ENCODE measurements at places on chromosomes 2 and 18.

DNA sequence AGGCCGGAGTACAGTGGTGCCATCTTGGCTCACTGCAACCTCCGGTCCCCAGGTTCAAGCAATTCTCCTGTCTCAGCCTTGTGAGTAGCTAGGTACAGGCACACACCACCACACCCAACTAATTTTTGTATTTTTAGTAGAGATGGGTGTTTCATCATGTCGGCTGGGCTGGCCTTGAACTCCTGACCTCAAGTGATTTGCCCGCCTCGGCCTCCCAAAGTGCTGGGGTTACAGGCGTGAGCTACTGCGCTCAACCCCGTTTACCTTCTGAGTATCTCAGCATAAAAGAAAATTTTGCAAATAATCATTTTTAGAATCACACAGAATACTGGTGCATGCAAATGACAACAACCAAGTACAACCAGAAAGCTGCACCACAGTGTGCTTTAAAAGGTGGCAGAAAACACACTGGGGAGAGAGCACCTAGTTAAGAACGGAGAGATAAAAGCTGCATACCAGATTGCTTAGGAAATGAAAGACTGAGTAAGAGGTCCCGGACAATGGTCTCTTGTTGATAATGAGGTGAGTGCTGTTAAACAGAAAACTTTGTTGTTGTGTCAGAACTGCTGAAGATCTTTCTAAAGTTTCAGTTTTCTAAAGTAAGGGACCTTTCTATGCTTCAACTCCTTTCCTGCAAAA lies 189.6 kb downstream of the ACTR3 start:
- H3K27ac ChIP-seq = no peak overlapping the region
- H3K4me3 ChIP-seq = no peak overlapping the region
- H3K36me3 ChIP-seq = no peaks in the 10 kb centered on the region

- H3K27ac ChIP-seq = no peak overlapping the region
- peaks cover 9% of the 10 kb centered on the region for H3K36me3 ChIP-seq
- DNase-seq = peak; percentile 30
- H3K4me3 ChIP-seq = no peak overlapping the region
Measured at GRCh38 chr18:21997207-21998143, 171.9 kb upstream of the GATA6 start.

GRCh38 chr2:174614261-174614660 lies 16.7 kb upstream of the WIPF1 start:
- DNase-seq = no peak
- no peak overlapping the region for H3K4me3 ChIP-seq
- H3K36me3 ChIP-seq = no peaks in the 10 kb centered on the region

DNA sequence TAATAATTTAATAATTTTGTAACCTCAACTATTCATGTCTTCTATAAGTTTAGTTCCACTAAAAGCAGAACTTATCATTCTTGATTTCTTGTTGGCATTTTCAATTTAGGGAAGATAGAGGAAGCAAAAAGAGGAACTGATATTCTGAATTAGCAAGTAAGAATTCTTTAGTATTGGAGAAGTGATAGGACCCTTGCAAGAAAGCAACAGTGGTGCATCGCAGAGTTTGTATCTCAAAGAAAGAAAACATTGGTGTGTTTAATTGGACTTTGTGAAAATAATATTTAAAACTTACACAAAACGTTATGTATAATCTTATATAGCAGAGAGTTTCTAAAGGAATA lies 36.5 kb upstream of the TNFRSF11A start:
- DNase-seq = no peak
- H3K27ac ChIP-seq = no peak overlapping the region
- H3K4me3 ChIP-seq = no peak overlapping the region
- H3K27me3 ChIP-seq = no peaks in the 10 kb centered on the region
- peaks cover 16% of the 10 kb centered on the region for H3K4me1 ChIP-seq
- peaks cover 7% of the 10 kb centered on the region for H3K36me3 ChIP-seq

GRCh38 chr18:49303379-49303778 lies 157.1 kb downstream of the DYM start:
- no peaks in the 10 kb centered on the region for H3K36me3 ChIP-seq
- no peak overlapping the region for H3K4me3 ChIP-seq
- no peak for DNase-seq
- H3K27me3 ChIP-seq = no peaks in the 10 kb centered on the region
- no peak overlapping the region for H3K27ac ChIP-seq
- H3K4me1 ChIP-seq = no peaks in the 10 kb centered on the region

DNA sequence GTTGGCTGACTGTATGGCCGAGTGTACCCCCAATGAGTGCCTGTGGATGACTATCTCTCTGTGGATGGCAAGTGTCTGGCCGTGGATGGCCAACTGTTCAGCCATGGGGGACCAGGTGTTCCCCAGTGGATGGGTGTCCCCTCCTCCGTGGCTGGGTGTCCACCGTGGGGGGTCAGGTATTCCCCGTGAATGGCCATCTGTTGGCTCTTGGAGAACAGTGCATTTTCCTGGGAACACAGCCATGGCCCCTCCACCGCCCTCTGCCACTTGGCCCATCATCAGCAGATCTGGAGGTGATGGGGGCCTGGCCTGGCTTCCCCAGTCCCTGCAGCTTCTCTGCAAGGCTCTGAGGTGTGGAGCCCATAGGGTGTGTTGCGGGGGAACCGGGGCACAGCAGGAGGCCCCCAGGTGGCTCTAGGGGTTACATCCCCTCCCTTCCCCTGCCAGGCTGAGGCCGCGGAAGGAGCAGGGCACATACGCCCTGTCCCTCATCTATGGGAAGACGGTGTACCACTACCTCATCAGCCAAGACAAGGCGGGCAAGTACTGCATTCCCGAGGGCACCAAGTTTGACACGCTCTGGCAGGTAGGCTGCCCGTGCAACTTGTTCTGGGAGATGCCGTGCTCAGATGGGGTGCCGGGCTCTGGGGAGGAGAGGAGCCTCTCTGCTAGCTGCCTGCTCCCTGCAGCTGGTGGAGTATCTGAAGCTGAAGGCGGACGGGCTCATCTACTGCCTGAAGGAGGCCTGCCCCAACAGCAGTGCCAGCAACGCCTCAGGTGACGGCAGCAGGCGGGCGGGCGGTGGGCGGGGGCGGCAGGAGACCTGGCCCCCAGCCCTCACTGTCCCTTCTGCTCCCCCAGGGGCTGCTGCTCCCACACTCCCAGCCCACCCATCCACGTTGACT lies 19.3 kb downstream of the ZAP70 start:
- no peaks in the 10 kb centered on the region for H3K36me3 ChIP-seq
- no peak overlapping the region for H3K4me3 ChIP-seq
- no peak for DNase-seq
- H3K4me1 ChIP-seq = peaks cover 12% of the 10 kb centered on the region
- H3K27ac ChIP-seq = no peak overlapping the region

- no peaks in the 10 kb centered on the region for H3K27me3 ChIP-seq
- H3K4me1 ChIP-seq = no peaks in the 10 kb centered on the region
- no peak for DNase-seq
Measured at GRCh38 chr2:180952731-180953336, 27.6 kb upstream of the UBE2E3 start.

GRCh38 chr2:237943395-237944094 lies 23.3 kb upstream of the UBE2F start:
- no peak overlapping the region for H3K4me3 ChIP-seq
- no peaks in the 10 kb centered on the region for H3K4me1 ChIP-seq

- no peak within 1 kb of the TSS for H3K27ac ChIP-seq
- H3K27me3 ChIP-seq = peaks cover 43% of the 10 kb centered on the region
- DNase-seq = no peak
- no peak within 1 kb of the TSS for H3K4me3 ChIP-seq
- H3K4me1 ChIP-seq = no peaks in the 10 kb centered on the region
Measured at GRCh38 chr2:48755473-48755872, at the start of gene LHCGR. TSS of gene LHCGR (minus strand) at chr2:48755724. CDS start at chr2:48755671, 53 bp downstream.

DNA sequence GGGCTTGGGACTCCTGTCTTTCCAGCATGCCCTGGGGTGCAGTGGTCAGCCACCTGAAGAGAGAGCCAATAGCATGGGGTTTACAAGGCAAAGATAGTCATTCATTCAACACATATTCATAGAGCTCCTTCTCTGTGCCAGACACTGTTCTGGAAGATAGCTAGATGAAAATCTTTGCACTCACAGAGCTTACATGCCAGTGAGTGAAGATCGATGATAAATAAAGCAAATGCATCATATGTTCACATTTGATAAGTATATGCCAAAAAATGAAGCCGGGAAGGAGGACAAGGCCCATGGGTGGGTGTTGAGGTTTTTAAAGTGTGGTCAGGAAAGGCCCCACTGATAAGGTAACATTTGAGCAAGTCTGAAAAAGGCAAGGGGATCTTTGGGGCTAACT lies 130.8 kb upstream of the CDCA7 start:
- H3K4me1 ChIP-seq = peaks cover 22% of the 10 kb centered on the region
- no peaks in the 10 kb centered on the region for H3K27me3 ChIP-seq
- no peak overlapping the region for H3K4me3 ChIP-seq
- H3K36me3 ChIP-seq = no peaks in the 10 kb centered on the region

- no peaks in the 10 kb centered on the region for H3K36me3 ChIP-seq
Measured at GRCh38 chr18:9428862-9429661, 46.3 kb upstream of the RALBP1 start.

- H3K36me3 ChIP-seq = peaks cover 24% of the 10 kb centered on the region
- H3K27me3 ChIP-seq = peaks cover 69% of the 10 kb centered on the region
Measured at GRCh38 chr2:172101821-172102390, 794 bp downstream of the DLX2 start.

DNA sequence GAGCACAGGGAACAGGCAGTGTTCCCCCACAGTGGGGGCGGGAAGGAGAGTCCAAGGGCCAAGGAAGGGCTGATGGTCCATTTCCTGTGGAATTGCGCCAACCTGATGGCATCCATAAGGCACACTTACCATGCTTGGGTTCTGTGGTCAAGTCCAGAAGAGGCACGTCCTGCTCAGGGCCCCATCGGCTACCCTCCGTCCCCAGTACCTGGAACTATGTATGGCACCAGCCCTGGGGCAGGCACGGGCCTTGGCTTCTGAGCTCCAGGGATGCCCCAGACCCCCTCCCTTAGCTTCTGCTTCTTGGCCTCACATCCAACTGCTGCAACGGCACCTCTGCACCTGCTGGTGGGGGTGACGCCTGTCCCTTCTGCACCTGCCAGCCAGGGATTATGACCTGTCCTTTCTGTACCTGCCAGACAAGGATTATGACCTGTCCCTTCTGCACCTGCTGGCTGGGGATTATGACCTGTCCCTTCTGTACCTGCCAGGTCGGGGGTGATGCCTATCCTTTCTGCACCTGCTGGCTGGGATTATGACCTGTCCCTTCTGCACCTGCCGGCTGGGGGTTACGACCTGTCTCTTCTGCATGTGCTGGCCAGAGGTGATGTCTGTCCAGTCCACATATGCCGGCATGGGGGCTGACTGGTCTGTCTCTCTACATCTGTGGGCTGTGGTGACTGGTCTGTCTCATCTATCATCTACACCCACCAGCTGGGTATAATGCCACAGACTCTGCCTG lies 45.4 kb upstream of the SNTG2 start:
- H3K4me1 ChIP-seq = no peaks in the 10 kb centered on the region
- no peak overlapping the region for H3K27ac ChIP-seq
- DNase-seq = no peak
- H3K36me3 ChIP-seq = peaks cover under 1% of the 10 kb centered on the region

DNA sequence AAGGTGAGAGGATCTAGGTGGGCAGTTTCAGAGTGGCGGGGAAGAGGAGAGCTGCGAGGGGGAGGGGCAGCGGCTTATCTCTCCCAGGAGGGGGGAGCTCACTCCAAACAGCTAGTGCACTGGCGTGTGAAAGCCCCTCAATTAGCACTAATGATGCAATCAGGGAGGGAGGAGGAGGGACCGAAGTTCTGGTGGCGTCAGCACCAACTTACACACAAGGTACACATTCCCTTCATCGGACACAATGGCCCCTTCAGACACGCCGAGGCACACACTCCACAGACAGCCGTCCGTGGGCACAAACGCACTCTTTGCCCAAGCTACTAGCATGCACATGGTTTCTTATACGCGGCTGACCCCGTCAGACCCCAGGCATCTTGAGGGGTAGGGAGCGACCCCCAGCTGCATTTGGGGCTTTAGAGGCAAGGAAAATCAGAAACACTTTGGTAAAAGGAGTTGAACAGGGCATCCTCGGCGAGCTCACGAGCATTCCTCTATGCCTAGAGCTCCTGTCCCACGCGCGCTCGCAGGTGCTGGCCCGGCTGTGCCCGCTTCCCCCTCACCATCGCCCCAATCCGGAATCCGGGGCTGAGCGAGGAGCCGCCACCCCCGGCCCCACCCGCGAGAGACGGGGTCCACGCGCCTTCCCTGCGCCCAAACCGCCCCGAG lies 868 bp upstream of the PKDCC start:
- H3K36me3 ChIP-seq = peaks cover 16% of the 10 kb centered on the region
- peak overlapping the region; percentile 71 for H3K4me3 ChIP-seq
- DNase-seq = no peak
- peaks cover 15% of the 10 kb centered on the region for H3K4me1 ChIP-seq

- H3K36me3 ChIP-seq = no peaks in the 10 kb centered on the region
- H3K27me3 ChIP-seq = no peaks in the 10 kb centered on the region
- H3K4me3 ChIP-seq = no peak overlapping the region
- peaks cover 17% of the 10 kb centered on the region for H3K4me1 ChIP-seq
- DNase-seq = no peak
Measured at GRCh38 chr2:36655453-36655852, 41.1 kb upstream of the VIT start.

GRCh38 chr2:162256591-162256991 lies 13.3 kb upstream of the FAP start:
- no peaks in the 10 kb centered on the region for H3K27me3 ChIP-seq
- peaks cover 7% of the 10 kb centered on the region for H3K4me1 ChIP-seq
- no peak for DNase-seq

DNA sequence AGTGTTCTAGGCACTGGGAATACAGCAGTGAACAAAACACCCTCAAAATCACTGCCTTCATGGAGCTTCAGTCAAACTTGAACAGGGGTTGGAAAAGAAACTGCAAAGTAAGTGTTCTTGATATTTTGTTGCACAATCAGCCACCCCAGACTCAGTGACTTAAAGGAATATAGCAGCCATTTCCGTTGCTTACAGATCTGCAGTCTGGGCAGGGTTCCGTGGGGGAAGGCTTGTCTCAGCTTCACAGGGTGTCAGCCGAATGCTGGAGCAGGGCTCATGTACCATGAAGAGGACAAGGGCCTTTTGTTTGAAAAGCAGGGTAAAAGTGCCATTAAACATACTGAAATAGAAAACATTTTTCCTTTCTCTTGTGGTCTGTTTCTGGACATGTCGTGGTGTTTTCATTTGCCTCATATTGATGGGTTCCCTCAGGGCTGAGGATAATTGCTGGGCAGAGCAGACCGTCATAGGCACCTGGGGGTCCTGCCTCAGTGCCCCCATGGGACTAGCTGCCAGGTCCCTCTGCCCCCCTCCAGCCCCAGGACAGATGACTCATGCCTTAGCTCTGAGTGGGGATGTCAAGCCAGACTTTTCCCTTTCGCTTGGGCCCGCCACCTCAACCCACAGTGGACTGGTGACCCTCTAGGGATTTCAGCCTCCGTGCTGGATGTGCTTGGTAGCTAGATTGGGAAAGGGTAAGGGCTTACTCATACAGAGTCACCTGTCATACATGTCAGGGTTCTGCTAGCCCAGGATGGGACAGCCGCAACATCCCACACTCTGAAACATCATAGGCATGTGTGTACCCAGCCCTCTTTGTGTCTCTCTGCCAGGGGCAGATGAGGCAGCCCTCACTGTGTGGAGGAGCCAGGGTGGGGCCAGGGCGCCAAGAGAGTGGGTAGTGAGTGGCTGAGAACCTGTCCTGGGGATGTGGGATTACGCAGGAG lies 96.5 kb downstream of the PTPRM start:
- H3K27me3 ChIP-seq = no peaks in the 10 kb centered on the region
- no peak overlapping the region for H3K27ac ChIP-seq
- DNase-seq = no peak
- no peaks in the 10 kb centered on the region for H3K4me1 ChIP-seq
- H3K4me3 ChIP-seq = no peak overlapping the region
- no peaks in the 10 kb centered on the region for H3K36me3 ChIP-seq

- H3K27ac ChIP-seq = no peak overlapping the region
- no peaks in the 10 kb centered on the region for H3K36me3 ChIP-seq
- H3K4me1 ChIP-seq = no peaks in the 10 kb centered on the region
- no peak for DNase-seq
- peaks cover 7% of the 10 kb centered on the region for H3K27me3 ChIP-seq
- no peak overlapping the region for H3K4me3 ChIP-seq
Measured at GRCh38 chr18:55320424-55321264, 267.3 kb downstream of the TCF4 start.

Measured in Calu3 (cell line).